T-helper 17 cell (primary cell): ENCODE measurements at places on chromosomes 3 and 15.
A peak's percentile ranks its signal among the peaks of the same experiment; 100 is the strongest.

- DNase-seq = no peak
These were observed 37.4 kb downstream of the EBLN2 start for GRCh38 chr3:73098873-73099272.

- peak; percentile 15 for DNase-seq
These were observed at the start of gene TMEM266 for GRCh38 chr15:76059320-76060117. Gene TMEM266, plus strand, starts transcription at chr15:76059985. Its CDS starts 74,279 bp downstream, at chr15:76134264.

GRCh38 chr15:94370206-94370935, 139.0 kb downstream of the MCTP2 start:
- DNase-seq = no peak

- DNase-seq = no peak
These were observed 17.3 kb downstream of the CCDC54 start for GRCh38 chr3:107394502-107394901.

DNA sequence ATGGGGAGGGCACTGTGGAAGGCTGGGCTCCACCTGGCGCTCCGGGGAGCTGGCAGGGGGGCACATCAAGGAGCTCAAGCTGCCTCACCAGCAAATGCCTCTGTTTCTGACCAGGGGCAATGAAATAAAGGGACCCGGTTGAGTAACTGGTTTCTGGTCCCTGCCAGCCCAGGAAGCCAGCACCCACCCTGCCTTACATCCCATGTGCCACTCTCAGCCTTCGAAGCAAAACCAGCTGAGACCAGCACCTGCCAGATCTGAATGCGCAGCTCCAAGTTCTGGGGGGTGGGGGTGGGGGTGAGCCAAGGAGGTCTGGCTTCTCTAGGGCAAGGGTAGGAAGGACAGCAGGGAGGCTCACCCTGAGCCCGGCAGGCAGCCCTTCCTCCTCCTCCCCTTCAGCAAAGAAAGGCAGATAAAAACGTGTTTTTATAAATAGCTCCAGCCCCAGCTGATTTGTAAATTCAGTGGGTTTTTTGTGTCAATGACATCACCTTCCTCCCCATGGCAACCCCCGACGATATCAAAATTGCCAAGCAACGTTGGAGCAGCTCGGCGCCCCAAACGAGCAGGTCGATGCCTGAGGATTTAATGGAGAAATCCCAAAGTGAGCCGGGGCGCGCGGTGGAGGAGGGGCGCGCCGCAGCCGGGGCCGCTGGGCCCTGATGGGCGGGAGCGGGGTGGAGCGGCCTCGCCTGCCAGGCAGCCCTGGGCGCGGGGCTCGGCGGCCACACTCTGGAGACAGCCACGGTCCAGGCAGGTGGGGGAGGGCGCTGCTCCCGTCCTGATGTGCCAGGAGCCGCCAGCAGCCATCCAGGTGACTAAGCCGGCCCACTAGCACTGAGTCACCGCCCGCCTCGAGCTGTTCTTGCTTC, at the start of gene PAK6:
PAK6 (plus strand) TSS at position 532 of the 872 bp plus-strand sequence. CDS start 25,723 bp downstream, outside the sequence.
- no peak for DNase-seq

GRCh38 chr3:156661155-156661554, 13.2 kb upstream of the TIPARP start:
- DNase-seq = no peak

DNA sequence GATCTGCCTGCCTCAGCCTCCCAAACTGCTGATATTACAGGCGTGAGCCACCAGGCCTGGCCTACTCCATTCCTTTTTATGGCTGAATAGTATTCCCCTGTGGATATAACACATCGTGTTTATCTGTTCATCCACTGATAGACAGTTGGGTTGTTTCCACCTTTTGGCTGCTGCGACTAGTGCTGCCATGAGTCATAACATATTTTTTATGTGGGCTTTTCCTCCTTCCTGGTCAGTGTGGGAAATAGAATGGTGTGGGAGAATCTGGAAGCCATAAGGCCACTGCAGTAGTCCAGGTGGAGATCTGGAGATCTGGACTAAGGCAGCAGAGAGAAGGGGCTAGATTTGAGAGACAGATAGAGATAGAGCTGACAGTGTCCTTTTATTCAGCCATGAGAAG, 16.2 kb downstream of the LCMT2 start:
- no peak for DNase-seq

GRCh38 chr3:189309400-189309975, 137.7 kb downstream of the TPRG1 start:
- no peak for DNase-seq

DNA sequence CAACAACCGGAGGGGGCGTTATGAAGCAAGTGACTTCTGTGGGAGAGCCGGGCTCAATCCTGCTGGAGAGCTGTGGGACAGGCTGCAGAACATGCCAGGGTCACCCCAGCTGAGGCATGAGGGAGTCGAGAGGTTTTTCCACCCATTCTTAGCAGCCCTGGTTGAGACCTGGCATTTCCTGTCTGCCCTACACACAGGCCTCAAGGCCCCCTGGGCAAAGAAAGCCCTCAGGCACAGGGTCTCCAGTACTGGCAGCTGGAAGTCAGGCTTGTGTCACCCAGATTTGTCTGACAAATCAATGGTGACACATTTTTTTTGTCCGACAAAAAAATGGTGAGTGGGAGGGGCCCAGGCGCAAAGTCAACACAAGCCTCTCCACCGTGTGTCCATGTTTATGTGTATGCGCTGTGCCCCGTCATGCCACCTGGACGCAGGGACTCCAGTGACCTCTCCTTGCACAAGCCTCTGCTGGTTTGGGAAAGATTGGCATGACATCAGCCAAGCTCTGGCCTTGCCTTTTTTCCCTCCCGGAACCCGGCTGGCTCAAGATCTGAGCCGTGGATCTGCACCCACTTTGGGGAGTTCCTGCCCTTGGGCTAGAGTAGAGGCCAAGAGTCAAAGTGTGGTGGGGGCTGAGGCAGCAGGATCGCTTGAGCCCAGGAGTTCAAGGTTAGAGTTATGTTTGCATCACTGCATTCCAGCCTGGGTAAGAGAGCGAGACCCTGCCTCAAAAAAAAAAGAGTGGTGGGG, 20.8 kb upstream of the ALAS1 start:
- no peak for DNase-seq

GRCh38 chr3:171375666-171376595, 84.3 kb downstream of the TNIK start:
- no peak for DNase-seq

GRCh38 chr15:58425185-58425584, 6.6 kb upstream of the LIPC start:
- no peak for DNase-seq

- no peak for DNase-seq
These were observed 518.0 kb upstream of the NR2F2 start for GRCh38 chr15:95812491-95812890.

DNA sequence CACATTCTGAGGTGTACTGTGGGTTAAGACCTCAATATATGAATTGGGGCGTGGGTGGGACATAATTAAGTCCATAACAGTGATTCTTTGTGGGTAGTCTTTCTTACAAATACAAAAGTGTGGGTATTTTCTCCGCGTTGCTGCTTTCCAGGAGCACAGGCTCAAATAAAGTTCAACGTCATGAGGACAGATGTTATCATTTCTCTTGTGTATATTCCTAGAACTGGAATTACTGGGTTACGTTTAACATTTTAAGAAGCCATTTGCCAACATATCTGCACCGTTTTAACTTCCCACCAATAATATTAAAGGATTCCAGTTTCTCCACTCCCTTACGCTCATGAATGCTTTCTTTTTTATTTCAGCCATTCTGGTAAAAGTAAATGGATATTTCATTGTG, 39.6 kb downstream of the ZNF860 start:
- DNase-seq = no peak

DNA sequence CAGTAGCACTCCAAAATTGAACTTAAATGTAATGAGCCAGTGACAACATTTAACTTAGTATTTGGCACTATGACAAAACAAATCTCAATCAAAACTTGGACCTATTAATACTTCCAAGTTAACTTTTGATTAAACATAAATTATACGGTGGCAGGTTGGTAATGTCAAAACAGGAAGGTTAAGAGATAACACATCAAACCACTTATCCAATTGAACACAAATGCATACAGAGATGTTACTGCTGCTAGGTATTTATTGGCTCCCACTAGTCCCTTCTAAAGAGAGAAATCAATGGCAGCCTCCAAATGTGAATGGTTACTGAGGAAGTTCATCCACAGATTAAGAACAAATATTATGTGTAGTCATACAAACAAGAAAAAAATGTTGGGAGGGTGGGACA, 1.8 kb downstream of the GSK3B start:
- no peak for DNase-seq

DNA sequence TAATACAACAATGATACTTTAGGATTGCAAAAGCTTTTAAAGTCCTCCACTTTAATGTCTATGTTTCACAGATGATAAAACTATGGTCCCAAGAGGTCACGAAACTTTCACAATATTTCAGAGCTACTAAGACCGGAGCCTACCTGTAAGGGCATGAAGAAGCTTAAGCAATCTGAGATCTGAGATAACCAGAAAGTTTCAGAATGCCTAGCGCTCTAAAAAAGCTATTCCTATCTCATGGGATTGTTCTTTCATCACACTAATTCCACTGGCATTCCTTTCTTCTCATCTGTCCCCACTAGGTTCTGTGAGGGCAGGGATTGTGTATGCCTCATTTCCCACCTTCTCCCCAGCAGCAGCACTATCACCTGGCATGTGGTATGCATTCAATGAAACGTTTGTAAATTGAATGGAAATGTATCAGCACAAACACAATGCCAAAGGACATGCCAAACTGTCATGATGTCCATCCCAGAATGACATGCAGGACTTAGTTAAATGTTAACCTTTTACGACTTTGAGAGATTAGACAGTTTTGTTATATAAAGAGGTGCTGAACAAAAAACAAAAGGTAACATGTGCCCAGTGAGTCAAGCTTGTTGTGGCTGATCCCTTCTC, 104.7 kb upstream of the NR2F2 start:
- DNase-seq = no peak

- DNase-seq = no peak
These were observed 651 bp downstream of the PLCD1 start for GRCh38 chr3:38028621-38029361.

GRCh38 chr3:173992416-173992815, 594.9 kb downstream of the NLGN1 start:
- no peak for DNase-seq

DNA sequence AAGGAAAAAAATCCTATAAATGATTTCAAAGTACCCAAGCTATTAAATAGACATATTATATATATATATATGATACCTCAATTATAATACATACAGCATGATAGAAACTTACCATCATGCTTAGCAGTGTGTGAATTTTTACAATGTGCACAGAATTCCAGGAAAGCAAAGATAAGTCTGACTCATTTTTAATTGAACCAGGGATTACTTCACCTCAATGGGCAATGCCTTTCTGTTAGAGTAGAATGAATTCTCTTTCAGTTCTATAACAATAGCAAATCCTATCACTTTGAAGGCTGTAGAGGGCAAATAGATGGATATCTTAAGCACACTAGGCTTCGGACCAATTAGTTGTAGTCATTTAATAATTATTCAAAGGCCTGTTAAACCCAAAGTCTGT, 54.8 kb upstream of the P3H2 start:
- DNase-seq = no peak

DNA sequence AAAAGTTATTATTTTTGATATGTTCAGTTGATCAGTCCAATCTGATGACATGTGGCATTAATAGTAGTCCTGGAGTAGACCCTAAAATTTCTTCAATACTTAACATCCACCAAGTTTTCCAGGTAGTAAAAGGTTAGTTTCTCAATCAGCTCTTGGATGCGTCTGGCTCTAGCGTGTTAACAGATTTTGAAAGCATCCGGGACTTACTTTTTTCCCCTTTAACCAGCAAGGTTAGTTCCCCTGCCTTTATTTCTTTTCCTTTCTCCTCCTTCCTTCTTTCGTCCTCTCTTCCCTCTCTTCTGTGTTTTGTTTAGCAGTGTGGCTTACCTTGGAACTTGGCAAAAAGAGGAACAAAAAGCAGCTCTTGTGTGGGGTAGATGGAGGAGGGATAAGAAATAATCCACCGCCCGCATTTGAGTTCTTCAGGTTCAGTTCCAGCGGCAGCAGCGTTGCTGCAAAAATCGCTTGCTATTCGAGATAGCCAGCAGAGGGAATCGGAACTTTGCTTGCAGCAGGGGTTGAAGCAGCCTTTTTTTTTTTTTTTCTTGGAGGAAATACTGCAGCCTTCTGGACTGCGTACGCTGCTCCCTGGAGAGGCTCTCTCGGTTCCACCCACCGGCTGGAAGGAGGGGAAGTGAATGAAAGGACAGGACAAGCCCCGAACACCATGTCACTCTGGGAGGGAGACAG, at the start of gene RBMS3:
RBMS3 (plus strand) TSS at position 668 of the 690 bp plus-strand sequence.
- DNase-seq = no peak

DNA sequence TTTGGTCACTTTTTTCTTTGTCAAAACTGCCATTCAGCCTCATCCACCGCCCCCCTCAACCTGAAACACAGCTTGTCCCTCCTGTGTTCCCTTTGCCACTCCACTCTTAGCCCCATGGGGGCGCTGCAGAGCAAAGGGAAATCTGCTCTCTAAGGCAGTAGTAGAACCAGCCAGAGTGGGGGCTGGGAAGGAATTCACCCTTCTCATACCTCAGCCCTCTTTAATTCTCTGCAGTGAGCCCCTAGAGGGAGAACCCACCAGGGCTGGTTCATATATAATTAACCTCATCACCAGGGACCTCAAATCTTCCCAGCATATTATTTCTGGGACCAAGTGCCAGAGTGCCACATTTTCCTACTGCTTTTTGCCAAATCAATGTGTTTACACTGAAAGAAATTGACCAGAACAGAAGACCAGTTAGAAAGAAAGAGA, 2.8 kb upstream of the BCL6 start:
- DNase-seq = peak; percentile 91

- no peak for DNase-seq
These were observed 272.5 kb downstream of the ZBTB20 start for GRCh38 chr3:114874522-114874971.

GRCh38 chr3:133368371-133369067, 31.3 kb upstream of the BFSP2 start:
- no peak for DNase-seq

DNA sequence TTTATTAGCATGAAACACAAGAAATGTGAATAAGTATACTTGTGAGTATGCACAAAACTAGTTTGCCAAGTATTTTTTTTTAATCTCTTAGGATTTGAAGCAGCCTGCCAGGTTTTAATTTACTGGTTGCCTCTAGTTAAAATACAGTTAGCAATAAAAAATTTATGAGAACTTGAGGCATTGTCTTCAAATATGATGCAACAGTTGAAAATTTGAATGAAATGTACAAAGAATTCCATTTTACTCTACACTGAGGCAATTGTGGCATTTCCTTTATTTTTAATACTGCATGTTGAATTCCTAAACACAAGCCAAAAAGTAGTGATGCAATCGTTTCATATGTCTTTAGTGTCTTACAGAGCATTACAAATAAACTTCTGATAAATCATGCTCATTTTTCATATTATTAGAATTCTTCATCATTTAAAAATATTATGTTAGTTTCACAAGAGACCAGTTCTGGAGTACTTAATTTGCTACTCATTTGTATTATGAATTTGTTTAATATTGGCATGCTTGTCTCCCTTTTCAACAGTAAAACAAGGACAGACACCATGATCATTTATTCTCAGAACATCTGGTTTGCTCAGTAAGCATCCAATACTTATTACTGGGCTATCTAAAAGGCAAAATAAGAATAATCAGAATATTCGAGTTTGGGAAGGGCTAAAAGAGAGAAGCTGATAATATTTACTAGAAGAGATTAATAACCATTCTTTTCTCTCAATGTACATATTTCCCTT, 124.8 kb upstream of the PTX3 start:
- no peak for DNase-seq

GRCh38 chr3:148797795-148798194, 29.8 kb upstream of the CPB1 start:
- DNase-seq = no peak
